Right ventricle myocardium inferior (tissue), 1 donor: ENCODE measurements at places on chromosomes 5 and 9.

DNA sequence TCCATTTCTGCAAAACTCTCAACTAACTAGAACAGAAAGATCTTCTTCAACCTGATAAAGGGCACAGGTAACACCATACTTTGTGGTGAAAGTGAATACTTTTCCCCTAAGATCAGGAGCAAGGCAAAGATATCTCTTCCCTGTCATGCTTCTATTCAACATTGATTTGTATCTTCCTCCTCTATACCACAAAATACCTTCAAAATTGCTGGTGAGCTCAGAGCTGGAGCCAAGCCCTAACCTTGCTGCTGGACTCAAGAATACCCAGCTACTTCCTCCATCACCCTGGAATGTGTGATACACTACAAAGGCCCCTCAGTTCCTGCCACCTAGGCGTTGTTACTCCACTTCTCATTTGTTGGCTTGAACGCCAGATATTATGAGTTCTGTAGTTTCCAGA is 499.0 kb downstream of the ACTL7B start:
- no peak for DNase-seq

DNA sequence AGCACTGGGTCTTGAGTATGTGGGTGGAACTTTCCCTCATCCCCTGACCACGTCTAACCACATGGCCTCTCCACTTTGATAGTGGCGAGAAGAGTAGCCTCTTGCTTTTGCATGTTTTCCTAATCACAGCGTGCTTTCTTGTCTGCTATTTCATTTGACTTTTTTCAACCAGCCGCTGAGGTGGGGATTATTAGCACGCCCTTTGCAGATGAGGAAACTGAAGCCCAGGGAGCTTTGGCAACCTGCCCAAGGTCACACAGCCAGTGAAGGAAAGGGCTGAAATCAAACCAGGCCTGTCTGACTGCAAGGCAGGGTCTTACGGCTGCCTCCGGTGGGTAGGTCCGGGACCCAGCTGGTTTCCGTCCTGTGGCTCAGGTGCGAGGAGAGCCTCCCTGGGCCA is 106.5 kb upstream of the MSX2 start:
- DNase-seq, result no peak

DNA sequence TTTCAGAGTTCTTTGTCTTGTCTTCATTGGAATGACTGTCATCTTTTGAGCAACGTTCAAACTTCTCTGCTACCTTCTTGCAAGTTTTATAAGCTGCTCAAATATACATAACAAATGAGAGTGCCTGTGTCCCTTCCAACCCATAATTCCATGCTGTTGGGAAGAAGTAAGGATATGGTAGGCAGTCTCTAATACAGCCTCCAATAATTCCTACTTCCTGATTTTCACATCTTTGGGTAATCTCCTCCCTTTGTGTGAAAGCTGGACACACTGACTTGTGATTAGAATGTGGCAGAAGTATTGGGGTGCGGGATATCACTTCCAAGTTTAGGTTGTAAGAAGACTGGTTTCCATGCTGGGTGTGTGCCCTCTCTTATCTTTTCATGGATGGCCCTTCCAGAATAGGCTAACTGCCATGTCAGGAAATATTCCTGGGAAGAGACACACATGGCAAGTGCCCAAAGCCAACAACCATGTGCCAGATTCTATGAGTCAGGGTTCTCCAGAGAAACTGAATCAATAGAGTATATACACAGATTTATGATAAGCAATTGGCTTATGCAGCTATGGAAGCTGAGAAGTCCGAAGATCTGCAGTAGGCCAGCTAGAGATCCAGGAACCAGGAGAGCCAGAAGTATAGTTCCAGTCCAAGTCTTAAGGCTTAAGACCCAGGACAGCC is 531.3 kb downstream of the NTRK2 start:
- no peak for DNase-seq

DNA sequence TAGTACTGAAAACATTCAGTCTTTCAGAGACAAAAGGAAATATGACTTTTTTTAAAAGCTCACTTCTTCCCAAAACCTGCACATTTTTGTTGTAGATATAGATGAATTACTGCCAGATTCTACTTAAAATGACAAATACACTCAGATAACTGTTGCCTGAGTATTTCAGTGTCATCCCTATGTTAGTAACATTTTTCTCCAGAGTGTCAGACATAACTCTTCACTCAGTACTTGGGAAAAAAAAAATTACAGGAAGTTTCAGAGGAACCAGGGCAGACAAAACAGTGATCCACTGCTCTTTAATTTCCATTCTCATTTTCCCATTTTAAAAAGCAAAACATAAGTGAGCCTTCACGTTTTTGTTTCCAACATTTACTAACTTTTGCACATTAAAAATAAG is 79.3 kb upstream of the ITGA1 start:
- no peak for DNase-seq

- peak; percentile 68 for DNase-seq
Observed at GRCh38 chr5:174317256-174317894, 271.9 kb downstream of the NSG2 start.

GRCh38 chr5:151873701-151874100 is 51.0 kb downstream of the GLRA1 start:
- DNase-seq, result no peak

DNA sequence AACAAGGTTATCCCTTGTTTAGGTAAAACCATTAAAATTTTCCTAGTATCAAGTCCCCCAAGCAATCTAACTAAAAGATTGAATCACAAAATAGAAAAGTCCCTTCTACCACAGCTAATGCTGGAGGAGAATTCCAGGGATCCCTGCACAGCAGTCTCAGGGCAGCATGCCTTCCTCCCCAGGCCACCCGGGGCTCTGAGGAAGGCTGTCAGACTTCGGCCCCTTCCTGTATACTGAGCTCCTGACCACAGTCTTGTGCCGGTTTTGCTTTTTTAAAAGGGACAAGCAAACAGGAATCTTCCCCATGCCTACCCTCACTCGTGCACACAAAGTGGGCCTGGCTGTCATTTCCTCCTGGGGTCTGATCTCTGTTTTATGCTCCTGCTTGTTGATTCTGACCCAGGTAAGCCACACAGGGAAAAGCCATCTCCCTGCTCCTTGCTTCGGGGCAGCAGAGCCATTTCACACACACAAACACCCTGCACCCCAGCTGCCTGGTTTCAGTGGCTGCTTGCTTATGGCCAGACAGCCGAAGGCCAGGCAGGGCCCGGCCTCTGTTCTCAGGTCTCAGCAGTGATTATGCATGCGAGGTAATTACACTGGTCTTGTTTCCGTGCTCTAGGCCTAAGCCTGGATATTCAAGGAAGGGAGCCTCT is 211.9 kb downstream of the NXNL2 start:
- no peak for DNase-seq

DNA sequence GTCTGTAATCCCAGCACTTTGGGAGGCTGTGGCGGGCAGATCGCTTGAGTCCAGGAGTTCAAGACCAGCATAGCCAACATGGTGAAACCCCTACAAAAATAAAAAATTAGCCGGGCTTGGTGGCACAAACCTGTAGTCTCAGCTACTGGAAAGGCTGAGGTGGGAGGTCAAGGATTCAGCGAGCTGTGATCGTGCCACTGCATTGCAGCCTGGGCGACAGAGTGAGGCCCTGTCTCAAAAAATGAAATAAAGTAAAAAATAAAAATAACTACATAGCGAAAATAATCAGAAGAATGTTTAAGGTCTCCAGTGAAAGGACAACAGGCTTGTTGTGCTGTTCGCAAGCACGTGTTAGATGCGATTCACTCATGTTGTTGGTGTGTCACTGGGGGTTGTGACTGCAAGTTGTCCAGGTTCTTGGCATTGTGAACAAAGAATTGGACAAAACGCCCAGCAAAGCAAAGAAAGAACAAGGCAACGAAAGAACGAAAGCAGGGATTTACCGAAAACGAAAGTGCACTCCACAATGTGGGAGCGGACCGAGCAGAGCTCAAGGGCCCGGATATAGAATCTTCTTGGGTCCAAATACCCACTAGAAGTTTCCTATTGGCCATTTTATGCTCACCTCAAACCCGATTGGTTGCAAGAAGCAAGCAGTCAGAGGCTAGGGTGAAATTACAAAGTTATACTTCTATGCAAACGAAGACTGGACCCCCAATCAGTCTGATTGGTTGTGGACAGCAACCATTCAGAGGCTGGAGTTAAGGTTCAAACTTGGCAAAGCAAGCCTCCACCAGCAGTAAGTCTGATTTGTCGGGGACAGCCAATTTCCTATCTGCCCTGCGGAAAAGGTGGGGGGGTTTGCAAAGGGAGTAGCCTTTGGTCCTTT is 844 bp upstream of the MCCC2 start:
- DNase-seq, result no peak

DNA sequence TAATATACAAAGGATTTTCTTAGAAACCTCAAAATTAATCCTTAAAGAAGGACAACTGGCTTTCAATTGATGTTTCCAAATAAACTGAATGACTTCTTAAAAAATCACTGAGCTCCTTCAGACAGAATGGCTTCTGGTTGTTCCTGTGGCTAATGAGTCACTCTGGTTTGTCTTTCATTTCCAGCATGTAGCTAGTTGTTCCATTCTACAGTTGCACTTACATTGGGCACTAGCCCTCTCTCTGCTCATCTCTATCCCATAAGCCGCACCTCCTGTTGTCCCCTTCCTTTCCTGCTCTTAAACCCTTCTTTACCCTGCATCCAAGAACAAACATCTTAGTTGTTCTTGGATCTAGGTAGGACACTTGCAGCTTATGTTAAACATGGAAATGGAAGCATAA is 235.3 kb upstream of the HAPLN1 start:
- DNase-seq, result no peak

DNA sequence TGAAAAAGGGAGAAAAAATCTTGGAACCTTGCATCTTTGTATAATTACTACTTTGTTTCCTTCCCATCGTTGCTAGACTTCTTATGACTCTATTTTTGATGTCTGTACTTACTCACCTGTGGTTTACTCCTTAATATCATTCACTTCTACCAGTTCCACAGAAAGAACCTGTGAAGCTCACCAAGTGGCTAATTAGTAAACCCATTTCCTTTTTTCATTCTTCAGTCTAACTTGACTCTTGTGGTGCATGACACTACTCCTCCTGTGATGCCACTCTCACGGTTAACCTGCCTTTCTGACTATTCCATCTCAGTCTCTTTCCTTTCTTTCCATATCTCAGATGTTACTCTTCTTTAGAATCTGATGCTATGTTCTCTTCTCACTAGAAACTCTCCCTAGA is 14.6 kb downstream of the RECK start:
- no peak for DNase-seq

GRCh38 chr9:135476561-135477355 is 2.8 kb upstream of the PPP1R26 start:
- DNase-seq, result no peak

- DNase-seq, result no peak
Observed at GRCh38 chr9:91162784-91163443, 198.8 kb downstream of the AUH start.

- no peak for DNase-seq
Observed at GRCh38 chr5:61139094-61139873, 23.0 kb downstream of the SMIM15 start.

DNA sequence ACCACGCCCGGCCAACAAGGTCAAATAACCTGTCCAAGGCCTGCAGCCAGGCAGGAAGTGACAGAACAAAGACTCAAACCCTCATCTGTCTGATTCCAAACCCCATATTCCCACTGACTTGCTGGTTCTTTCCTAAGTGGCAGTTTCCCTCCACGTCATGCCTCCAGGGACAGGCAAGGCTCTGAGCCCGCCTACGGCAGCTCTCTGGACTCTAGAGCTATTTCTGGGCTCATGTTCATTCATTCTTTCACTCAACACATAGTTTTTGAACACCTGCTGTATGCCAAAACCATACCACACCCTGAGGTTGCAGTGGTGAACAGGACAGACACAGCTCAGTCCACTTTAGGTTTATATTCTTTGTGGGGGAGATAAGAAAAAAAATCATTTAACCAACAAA is 5.2 kb upstream of the FBP1 start:
- DNase-seq, result no peak

DNA sequence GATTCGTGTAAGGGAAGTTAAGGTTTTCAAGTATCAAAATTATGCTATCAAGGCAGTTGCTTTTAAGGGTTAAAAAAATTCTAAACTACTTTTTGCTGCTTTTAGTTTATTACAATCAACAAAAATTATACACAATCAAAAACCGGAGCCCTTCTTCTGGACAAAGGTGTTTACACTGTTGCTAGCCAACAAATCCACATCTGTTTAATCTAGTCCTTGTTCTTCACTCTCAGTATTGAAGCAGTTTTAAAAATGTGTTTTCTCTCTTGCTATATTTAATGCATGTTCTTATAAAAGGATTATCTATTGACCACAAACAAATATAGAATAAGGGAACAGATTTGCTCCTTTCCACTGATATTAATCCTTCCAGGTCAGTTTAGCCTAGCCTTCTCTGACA is 2.5 kb downstream of the FEM1C start:
- no peak for DNase-seq

DNA sequence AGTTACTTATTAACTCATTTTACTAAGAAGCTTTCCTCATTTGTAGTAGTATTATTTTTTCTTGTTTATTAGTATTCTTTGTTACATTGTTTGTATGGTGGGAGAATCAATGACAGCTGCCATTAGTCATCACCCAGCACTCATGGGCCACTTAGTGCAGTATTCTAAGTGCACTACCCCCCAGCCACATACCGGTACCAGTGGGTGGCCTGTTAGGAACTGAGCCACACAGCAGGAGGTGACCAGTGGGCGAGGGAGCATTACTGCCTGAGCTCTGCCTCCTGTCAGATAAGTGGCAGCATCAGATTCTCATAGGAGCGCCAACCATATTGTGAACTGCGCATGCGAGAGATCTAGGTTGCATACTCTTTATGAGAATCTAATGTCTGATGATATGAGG is 24.2 kb upstream of the CAMLG start:
- no peak for DNase-seq

DNA sequence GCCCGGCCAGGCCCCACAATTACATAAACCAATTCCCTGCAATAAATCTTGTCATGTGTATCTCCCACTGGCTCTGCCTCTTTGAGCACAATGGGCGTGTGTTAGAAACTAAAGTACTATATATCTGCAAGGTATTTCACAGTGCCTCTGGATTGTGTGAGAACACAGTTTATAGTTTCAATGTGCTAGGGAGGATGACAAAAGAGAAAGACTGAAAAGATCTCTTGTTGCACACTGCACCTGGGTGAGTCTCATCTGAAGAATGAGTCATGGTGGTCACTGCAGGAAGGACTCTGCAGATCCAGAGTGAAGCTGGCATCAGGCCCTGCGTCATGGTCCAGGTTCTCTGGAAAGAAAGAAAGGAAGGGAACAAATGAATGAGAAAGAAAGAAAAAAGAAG is 20.7 kb upstream of the CTSV start:
- no peak for DNase-seq

DNA sequence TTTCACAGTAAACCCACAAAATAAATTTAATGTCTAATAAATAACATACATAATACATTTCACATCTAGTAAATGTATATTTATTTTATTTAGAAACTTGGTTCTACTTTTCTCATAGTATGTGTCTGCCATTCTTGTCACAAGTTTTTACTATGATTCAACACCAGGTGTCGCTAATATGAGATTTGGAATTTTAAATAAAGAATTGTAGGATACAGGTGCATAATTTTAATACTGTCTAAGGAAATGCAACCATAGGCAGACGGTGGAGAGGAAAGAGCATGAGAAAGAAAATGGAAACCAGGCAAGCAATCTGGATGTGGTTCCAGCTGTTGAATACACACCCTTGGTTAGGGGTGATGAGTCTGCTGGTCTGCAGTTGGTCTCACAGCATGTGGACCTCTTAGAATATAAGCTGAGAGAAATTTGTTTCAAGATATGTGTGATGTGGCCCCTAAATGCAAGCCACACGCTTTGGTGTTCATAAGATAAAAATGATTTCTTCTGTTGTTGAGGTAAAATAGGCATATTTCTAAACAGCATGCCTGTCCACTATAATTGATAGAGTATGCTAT is 114.7 kb upstream of the TXNDC8 start:
- no peak for DNase-seq

- no peak for DNase-seq
Observed at GRCh38 chr9:133369933-133370332, 5.9 kb downstream of the SURF4 start.

GRCh38 chr9:125239631-125240597 is 1.2 kb downstream of the HSPA5 start:
- no peak for DNase-seq
